ENCODE measurements at places on chromosomes 2 and 18. TPM values are rescaled to one million over a fixed set of nuclear protein-coding genes. Genes with fewer than 3 reads are reported as not detected.

The TRAPPC8 gene
- 35.3 TPM for total RNA-seq

GRCh38 chr2:182043861-182044260 is 58.2 kb downstream of the PPP1R1C start:
- DNase-seq, result no peak

The NDUFS1 gene
- 106 TPM for total RNA-seq

DNA sequence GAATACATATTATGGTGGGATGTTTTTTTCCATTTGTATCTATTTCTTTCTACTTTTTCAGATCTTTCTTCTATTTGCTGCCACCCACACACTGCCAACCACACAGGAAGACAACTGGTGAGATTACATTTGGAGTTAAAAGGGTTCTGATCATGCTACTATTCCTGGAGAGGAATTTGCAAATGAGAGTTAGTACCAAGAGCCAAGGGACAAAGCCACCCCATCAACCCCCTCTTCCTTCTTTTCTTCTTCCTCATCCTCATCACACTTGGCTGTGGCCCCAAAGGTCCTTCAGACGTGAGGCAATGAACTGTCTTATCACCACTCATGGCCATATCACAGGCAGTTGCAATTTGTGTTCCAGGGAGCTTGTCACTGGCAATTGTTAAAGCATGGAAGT is 215.6 kb upstream of the SLC14A2 start:
- no peak for DNase-seq

GRCh38 chr2:241569831-241570281 is 11.3 kb downstream of the BOK start:
- DNase-seq, result no peak

GRCh38 chr2:57890464-57890863 is 156.1 kb upstream of the VRK2 start:
- DNase-seq, result no peak

The MARCO gene
- total RNA-seq, result 0.26 TPM

- no peak for DNase-seq
These were observed 33.3 kb downstream of the POLR1A start for GRCh38 chr2:86072271-86072858.

- no peak for DNase-seq
These were observed 130.6 kb downstream of the CCDC85A start for GRCh38 chr2:56314371-56314770.

The NFATC1 gene
- 30.8 TPM for total RNA-seq

The AQP12B gene
- total RNA-seq, result not detected

GRCh38 chr2:239196474-239197021 is 204.3 kb downstream of the HDAC4 start:
- DNase-seq, result no peak

The MTCL1 gene
- 50.1 TPM for total RNA-seq

- DNase-seq, result no peak
These were observed 199.8 kb downstream of the KCNE4 start for GRCh38 chr2:223251656-223252229.

DNA sequence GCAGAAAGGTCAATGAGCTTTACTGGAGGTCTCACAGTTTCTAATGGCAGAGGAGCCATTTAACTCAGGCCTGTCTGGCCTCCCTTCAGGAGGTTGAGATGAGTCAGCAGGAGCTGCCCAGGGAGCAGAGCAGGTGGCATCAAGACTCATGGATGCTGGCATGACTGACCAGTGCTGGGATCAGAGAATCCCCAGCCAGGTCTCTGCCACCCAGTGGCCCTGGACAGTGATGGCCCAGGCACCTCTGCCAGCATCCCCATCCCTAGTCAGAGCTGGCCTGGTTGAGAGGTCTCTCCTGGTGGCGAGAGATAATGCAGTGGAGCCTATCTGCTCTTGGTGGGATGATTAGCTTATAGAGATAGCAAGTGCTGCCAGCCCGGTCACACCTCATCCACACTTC is 43.1 kb downstream of the GYPC start:
- DNase-seq, result no peak

- no peak for DNase-seq
These were observed 21.0 kb upstream of the HES6 start for GRCh38 chr2:238260883-238261282.

DNA sequence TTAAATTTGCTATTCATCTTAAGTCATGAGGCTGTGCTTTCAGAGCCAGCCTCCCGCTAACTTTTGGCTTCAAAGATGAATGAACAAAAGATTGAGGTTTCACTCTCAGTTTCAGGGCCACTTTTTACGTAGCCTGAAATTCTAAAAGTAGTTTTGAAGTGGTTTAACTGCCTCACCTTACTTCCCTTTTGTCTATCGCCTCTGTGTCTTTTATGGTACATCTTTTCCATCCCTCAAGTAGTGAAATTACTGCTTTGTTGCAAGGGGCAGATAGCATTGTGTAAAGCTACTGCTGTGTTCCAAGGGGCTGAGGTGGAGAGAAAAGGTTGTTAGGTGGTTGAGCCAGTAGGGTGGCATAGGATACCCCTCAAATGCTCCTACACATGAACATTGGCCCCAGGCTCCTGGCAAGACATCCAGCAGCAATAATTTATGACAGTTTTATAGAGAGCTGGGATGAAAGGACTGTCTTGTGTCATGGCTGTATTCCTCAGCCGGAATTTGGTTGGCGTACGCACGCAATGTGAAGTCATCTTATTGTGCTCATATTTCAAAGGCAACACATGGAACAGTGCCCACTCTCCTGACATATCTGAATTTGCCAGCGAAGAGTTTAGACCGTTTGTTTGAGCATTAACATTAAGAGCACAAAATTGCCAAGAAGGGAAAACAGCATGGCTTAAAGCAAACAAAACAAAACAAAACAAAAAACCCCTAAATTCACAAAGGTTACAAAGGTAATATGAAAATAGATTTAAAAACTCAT is 32.2 kb downstream of the QPCT start:
- DNase-seq, result no peak

GRCh38 chr2:197931661-197932312 is 127.4 kb downstream of the PLCL1 start:
- DNase-seq, result no peak

DNA sequence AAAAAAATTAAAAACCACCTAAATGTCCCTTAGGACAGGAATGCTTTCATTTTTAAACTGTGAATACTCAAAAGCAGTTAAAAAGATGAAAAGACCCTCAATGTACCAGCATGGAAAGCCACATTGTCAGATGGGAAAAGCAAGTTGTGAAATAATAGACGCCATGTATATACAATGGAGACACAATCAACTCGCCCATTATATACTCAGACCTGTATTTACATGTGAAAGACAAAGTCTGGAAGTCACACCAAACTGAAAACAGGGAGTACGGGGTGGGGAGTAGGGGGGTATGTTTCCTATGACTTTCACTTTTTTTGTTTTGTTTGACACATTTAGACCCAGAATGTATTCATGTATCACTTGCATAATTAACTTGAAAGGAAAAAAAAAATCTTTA is 75.6 kb downstream of the CELF4 start:
- DNase-seq, result no peak

- no peak for DNase-seq
These were observed 20.2 kb downstream of the DRC1 start for GRCh38 chr2:26421961-26422360.

The NGEF gene
- 17.8 TPM for total RNA-seq

- no peak for DNase-seq
These were observed 261.1 kb upstream of the FN1 start for GRCh38 chr2:215697003-215697402.

The CYB5A gene
- total RNA-seq, result 51.3 TPM

The RNF152 gene
- 0.18 TPM for total RNA-seq

DNA sequence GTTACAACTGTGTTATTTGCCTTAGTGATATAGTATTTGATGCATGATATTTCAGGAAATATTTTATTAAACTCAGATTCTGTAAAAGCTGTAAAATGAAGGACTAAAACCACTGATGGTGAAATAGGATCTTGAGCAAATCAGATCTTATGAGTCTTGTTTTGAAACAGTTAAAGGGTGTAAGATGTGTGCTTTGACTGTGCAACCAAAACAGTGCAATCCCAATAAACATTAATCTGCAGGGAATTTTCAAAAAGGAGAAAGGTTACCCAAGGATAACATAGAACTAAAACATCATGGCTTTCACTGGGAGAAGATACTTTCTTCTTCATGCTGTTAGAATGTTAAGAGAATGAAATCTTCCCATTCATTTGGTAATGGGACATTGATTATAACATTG is 378.7 kb downstream of the PARD3B start:
- no peak for DNase-seq

DNA sequence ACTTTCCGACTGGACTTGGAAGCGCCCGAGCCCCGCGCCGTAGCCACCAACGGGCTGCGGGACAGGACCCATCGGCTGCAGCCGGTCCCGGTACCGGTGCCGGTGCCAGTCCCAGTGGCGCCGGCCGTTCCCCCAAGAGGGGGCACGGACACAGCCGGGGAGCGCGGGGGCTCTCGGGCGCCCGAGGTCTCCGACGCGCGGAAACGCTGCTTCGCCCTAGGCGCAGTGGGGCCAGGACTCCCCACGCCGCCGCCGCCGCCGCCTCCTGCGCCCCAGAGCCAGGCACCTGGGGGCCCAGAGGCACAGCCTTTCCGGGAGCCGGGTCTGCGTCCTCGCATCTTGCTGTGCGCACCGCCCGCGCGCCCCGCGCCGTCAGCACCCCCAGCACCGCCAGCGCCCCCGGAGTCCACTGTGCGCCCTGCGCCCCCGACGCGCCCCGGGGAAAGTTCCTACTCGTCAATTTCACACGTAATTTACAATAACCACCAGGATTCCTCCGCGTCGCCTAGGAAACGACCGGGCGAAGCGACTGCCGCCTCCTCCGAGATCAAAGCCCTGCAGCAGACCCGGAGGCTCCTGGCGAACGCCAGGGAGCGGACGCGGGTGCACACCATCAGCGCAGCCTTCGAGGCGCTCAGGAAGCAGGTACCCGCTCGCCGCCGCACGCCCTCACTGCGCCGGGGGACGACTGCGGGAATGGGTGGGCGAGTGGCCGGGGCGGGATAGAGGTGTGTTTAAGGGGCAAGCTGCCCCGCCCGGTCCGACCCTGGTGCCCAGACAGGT is 713 bp downstream of the ATOH8 start:
- no peak for DNase-seq

DNA sequence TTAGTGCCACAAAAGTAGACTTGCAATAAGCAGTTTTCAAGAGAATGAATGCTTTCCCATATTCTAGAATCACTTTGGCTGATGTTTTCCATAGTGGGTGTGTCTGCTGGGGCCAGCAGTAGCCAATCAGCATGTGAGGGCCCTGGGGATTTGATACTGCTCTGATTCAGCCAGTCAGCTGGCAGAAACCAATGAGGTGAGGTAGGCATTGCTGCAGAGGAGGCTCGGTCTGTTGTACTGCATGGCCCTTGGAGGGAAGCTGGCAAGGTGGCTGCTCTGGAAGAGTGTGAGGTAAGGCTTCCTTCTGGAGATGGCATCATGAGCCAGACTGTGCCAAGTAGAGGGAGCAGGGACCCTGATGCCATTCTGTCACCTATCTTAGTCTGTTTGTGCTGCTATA is 22.7 kb downstream of the TMEM87B start:
- DNase-seq, result no peak

GRCh38 chr2:20526160-20526559 is 79.3 kb downstream of the RHOB start:
- no peak for DNase-seq
